ENCODE measurements at places on chromosomes 1 and 21.

DNA sequence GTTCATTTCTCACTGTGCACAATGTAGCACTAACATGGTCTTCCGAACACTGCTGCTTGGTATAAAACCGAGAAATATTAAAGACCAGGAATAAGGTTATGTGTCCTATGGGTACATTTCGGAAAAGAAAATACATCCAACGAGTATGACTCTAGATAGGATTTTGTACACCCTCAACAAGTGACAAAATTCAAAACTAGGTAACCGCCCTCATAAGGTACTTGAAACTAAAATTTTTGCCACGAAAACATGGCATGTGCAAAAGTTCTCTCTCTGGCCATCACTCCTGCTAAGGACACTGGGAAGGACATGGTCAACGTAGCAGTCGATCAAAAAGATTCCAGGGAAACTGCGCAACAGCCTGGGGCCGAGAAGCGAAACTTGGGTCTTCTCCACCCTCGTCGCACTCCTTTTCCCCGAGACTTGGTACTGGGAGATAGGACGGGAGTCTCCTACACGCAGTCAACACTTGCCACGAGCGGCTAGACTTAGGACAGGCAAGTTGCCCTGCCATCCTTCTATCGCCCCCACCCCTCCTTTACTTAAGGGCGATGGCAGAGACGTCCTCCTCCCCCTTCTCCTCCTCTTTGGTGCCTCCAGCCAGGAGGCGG, 338 bp upstream of the TOR1AIP1 start:
- DNase-seq: peak; percentile 88

GRCh38 chr1:115089420-115090185, at the start of gene TSPAN2:
Gene TSPAN2, minus strand, starts transcription at chr1:115089503. Its CDS starts 71 bp downstream, at chr1:115089432.
- peak; percentile 50 for DNase-seq

GRCh38 chr1:193306430-193306829, 120.0 kb upstream of the B3GALT2 start:
- no peak for DNase-seq

DNA sequence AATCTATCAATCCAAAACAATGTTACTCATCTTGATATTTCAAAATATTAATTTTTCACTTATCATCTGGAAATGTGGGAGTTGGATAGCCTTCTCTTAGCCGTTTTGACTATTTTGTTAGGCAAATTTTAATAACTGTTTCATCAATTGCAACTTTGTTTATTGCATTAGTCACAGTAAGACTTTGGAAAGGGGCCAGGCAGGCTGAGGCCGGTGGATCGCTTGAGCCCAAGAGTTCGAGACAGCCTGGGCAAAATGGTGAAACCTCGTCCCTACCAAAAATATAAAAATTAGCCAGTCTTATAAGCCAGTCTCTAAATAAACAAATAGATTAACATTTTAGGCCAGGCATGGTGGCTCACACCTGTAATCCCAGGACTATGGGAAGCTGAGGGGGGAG, 113.0 kb upstream of the NR5A2 start:
- DNase-seq: no peak

- DNase-seq: no peak
Measured at GRCh38 chr1:113405573-113405972, 15.3 kb downstream of the MAGI3 start.

GRCh38 chr1:160829766-160830165, 32.9 kb downstream of the CD244 start:
- no peak for DNase-seq

- DNase-seq: peak; percentile 82
Measured at GRCh38 chr1:230681599-230681998, 32.3 kb downstream of the AGT start.

DNA sequence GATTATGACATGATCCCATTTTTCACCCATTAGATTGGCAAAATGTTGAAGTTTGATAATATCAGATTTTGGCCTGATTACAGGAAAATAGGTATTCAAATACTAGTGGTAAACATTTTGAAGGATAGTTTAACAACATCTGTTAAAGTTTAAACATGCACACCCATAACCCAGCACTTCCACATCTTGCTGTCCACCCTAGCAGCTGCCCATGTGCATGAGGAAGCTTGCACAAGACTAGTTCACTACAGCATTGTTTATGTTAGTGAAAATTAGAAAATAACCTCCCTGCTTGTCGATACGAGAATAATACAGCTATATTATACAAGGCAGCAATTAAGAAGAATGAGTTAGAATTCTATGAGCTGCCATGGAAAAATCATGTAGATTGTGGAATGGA, 127.6 kb downstream of the C1orf21 start:
- DNase-seq: no peak

DNA sequence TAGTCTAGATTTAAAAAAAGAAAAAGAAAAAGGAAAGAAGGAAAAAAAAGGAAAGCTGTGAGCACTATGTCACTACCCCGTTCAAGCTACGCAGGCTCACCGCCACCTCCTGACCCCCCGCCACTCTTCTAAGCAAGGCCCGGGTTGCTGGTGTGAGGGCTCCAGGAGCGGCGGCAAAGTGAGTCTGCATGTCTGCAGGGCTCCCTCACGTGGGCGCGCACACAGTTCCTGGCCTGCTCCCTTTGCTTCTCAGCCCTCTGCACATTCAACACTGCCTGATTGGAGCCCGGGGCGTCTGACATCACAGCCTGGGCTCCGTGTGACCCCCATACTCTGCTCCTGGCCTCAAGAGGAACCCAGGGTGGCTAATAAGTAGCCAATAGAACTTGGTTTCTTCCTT, 81.4 kb upstream of the TLR5 start:
- no peak for DNase-seq

DNA sequence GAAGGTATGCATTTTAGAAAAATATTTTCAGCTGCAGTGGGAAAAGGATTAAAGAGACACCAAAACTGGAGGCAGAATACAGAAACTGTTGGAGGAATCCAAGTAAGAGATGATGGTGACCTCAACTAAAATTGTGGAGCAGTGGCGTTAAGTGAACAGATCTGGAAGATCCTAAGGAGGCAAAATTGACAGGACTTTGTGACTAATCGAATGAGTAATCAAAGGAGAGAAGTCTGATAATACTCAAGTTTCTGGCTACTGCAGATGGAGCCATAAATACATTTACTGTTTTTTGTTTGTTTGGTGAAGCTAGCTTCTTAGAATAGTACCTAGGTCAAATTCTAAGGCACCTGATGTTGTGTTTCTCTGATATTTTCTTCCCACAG, 3.1 kb downstream of the CTBS start:
- no peak for DNase-seq

GRCh38 chr1:99650773-99651437, 5.0 kb downstream of the PALMD start:
- no peak for DNase-seq

DNA sequence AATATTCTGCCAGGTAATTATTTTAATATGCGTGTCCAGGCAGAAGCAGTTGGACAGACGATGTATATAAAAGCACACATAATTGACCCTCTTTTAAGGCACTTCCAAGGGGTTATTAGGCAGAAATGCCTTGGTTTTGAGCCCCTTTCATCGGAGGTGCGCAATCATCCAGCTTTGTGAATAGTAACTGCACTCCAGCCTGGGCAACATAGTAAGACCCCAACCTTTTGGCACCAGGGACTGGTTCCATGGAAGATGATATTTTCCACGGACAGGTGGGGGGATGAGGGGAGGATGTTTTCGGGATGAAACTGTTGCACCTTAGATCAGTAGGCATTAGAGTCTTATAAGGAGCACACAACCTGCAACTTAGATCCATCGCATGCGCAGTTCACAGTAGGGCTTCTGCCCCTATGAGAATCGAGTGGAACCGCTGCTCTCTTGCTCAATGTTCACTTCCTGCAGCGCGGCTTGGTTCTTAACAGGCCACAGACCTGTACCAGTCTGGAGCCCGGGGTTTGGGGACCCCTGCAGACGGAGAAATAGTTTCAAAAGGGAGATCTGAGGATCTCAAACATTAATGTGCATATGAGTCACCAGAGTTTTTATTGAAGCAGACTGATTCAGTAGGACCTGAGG, 1.8 kb upstream of the MCOLN2 start:
- DNase-seq: peak; percentile 47

- no peak for DNase-seq
Measured at GRCh38 chr1:111837393-111837792, 81.7 kb downstream of the DDX20 start.

- no peak for DNase-seq
Measured at GRCh38 chr21:25970254-25970930, 200.2 kb downstream of the APP start.

DNA sequence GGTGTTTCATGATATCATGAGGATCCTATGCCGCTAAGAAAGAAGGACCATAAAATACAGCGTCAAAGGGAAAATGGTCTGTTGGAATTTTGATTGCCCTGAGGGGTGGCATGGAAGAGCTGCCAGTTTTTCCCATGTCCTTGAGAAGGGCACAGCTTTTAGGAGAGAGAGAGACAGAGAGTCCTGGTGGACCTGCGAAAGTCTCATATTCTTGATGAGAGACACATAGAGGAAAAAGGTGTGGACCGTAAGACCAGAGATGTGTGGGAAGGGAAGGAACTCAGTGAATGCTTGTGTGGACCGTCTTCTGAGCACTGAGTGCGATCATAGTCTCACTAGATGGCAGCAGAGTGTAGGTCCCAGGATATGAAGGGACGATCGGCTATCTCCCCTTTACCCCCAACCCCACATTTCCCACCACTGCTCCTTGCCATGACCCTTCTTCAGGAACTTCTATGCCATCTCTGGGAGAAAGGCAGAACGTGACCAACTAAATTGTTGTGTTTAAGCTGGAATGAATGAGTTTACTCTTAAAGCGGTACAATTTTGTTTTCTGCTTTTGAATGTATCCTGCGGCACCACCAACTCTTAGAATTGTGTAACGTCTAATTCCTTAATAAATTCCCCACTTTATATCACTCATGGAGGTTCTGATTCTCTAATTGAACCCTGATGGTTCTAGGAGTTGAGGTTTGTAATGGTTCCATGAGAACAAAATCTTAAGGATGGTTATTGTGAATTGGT, 117.7 kb downstream of the CTH start:
- no peak for DNase-seq

GRCh38 chr1:157993918-157994605, 617 bp downstream of the KIRREL1 start:
- no peak for DNase-seq

- no peak for DNase-seq
Measured at GRCh38 chr1:247701338-247701737, 15.1 kb downstream of the OR6F1 start.

- no peak for DNase-seq
Measured at GRCh38 chr21:45724994-45725843, 81.7 kb downstream of the PCBP3 start.

- no peak for DNase-seq
Measured at GRCh38 chr1:108703939-108704338, 8.8 kb upstream of the FNDC7 start.

DNA sequence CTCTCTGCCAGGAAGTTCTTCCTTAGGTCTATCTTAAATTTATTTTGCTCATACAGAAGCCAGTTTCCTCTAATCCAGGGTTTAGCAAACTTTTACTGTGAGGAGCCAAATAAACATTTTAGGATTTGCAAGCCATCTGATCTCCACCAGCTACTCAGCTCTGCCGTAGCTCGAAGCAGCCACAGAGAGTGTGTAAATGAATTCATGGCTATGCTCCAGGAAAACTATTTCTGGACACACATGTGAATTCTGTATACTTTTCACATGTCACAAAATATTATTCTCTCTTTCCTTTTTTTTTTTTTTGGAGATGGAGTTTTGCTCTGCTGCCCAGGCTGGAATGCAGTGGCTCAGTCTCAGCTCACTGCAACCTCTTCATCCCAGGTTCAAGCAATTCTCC, 13.4 kb upstream of the AGTRAP start:
- no peak for DNase-seq

DNA sequence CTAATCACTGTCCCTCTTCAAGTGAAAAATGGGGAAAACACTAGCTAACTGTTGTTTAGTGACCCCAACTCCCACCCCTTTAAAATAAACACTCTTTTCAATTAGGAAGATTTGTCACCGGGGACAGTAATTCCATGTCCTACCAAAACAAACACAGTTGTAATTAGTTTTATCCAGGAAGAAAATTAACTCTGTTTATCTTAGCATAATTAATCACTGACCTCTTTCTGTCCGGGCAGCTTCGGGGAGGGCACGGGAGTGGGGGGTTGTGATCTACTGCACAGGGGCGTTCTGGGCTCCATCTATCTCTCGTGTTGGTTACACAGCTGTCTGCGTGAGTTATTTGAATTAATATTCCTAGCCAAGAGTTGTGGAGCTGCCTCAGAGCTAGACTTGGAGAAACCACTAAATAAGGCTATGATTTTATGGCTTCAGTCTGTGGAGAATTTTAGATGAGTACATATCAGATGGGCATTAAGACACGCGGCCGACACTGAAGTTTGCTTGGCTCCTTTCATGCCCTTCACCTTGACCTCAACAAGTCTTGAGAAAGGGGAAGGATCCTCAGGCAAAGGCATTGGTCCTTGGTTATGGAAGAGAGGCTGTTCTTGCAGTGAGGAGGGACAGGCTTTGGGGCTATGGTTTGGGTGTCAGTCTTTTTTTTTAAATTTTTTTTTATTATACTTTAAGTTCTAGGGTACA, 102.0 kb upstream of the TRABD2B start:
- DNase-seq: no peak

DNA sequence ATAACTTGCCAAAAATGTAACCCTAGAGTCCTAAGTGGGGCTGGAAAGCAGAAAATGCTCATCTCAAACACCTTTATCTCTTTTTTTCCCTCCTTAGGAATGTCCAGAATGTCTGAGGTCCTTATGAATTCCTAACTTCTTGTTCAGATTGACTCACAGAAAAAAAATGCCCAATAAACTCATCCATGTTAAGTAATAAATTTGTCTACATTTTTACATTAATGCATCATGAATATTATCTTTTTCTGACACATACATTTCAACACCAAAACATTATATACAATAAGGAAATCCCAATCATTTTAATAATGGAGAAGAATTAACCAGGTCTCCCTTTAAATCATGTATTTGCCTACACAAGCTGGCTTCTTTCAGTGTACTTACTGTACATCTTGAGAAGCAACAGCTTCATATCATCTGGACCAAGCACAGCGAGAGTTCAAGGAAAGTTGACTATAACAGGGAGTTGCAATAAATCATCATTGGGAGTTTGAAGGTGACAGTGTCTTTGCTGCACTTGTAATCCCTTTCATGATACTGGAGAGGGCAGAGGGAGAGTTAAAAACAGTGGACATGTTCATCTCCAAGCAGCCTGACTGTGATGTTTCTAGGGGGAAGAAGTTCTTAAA, 565.2 kb downstream of the LTN1 start:
- no peak for DNase-seq

GRCh38 chr1:224528900-224529299, 87.2 kb upstream of the CNIH3 start:
- DNase-seq: no peak

DNA sequence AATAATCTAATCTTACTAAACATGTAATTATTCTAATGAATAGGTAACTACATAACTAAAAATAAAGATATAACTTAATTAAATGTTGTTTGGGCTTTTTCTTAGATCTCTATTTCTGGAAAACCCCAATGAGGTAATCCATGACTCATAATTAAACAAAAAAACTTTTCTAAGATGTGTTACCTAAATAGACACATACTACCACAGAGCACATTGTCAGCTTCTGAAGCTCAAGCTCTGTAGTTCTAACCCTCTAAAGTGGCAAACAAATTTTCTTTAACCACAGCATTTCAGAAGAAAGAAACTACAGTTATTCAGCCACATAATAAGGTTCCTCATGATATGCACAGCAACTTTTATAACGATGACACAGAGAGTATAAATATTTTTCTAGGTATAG, 4.2 kb downstream of the OR6K3 start:
- no peak for DNase-seq

- no peak for DNase-seq
Measured at GRCh38 chr1:14439015-14439414, 159.5 kb upstream of the KAZN start.
